ENCODE measurements at places on chromosomes 7 and 10. TPM values are rescaled to one million over a fixed set of nuclear protein-coding genes. Genes with fewer than 3 reads are reported as not detected.

Gene PRPS1L1
- not detected for total RNA-seq

Gene PRLHR
- total RNA-seq = 3.8 TPM

Gene GHRHR
- not detected for total RNA-seq

Gene ELOVL3
- not detected for total RNA-seq

Gene SPACDR
- not detected for total RNA-seq

Gene ZNF804B
- 9.7 TPM for total RNA-seq

Gene FAM25C
- not detected for total RNA-seq

Gene PDGFA
- total RNA-seq = 24.4 TPM

Gene GPNMB
- 2.2 TPM for total RNA-seq

Gene TECPR1
- total RNA-seq = 37.2 TPM

Gene SMC3
- total RNA-seq = 59.5 TPM

Gene TLX1
- total RNA-seq = not detected

Gene SUGCT
- 1.9 TPM for total RNA-seq

Data from parietal lobe (tissue), 2 donors.